Fibroblast of villous mesenchyme (primary cell): ENCODE measurements at places on chromosomes 4 and X.
A peak's percentile ranks its signal among the peaks of the same experiment; 100 is the strongest.

DNA sequence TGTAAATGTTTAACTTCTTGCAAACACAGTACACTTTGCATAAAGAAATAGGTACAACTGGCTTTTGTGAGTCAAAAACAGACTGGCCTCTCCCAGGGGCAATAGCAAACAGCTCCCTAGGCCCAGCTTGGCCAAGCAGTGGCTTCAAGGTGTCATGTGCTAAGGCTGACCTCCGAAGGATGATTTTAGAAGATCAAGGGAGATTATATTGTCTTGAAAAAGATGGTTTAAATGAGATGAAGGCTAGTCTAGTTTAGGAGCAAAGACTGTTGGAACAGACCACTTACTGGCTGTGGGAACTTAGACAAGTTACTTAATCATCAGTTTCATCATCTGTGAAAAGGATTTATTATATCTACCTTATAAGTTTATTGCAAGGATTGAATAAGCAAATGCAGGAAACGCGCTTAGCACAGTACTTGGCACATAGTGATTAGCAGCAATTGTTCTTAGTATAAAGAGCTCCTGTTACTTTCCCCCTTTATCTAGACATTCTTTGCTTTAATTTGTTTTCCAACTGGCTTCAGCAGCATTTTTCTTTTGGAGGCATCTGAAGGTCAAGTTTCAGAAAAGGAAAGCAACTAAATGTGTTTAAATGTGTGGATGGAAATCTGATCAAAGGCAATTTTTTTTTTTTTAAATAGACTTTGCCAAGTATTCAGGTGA, 17.2 kb downstream of the ANXA3 start:
- DNase-seq: peak; percentile 63

- peak; percentile 81 for DNase-seq
These were observed 64.5 kb downstream of the ANXA3 start for GRCh38 chr4:78616046-78616498.

DNA sequence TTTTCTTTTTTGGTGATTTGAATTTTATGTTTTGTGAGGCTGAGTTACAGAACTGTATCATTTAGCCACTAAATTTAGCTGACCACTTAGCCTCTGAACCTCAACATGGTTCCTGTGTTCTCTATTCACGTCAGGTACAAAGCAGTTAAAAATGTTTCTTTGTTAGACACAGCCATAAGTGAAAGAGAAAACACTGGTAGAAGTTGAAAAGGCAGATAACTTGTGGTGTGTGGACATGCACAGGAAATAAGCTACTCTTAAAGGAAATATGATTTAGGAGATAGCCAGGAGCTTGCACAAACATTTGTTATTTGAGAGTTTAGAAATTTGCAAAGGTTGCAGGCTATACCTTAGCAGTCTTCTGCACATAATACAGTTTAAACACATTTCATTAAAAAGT, 171.0 kb upstream of the RPS6KA3 start:
- DNase-seq: no peak

DNA sequence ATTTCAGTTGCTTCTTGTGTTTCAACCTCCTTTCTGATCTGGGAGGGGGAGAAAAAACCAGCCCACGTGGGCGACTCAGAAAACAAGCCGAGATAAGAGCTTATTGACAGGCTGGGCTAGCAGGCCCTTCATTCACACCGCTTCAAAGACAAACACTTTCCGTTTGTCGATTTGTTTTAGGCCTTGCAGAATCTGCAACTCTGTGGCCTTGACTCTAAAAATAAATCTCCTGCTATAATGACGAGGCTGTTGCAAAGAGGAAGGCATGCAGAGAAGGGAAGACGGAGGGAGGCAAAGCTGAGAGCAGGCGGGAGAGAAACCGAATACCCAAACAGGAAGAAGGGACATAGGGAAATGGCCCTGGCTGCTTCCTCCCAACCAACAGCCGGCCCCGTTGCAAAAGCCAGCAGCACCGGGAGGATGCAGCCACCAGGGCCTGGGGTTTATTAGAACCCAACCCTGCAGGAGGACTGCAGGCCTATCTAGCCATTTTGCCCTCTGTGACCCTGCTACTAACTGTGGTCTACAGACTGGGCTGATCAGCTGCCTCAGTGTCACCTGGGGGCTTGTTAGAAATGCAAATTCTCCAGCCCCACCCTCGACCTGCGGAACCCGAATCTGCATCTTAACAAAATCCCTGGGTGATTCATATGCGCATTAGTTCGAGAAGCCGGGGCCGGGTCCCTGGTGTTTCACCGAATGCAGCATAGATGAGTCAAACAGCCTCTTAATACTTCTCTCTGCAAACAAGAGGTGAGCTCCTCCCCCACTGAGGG, 325.5 kb downstream of the BCOR start:
- peak; percentile 30 for DNase-seq

DNA sequence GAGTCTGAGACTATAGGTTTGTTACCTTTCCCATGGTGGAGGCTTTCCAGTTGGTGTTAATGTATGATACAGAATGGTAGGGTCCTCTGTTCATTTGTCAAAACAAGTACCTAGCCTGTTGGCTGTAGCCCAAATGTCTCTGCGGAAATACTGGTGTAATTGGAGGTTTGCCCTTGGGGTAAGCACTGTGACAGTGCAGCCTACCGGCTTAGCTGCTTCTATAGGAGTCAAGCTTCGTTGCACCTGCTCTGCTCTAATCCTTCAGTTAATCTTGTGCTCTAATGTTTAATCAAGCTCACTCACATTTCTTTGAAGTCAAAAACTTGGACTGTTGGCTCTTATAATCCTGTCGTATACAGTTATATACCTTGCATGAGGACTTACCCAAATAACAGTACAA, 203.4 kb downstream of the CCNG2 start:
- DNase-seq: no peak

GRCh38 chrX:119067023-119067739, 5.6 kb upstream of the CT47C1 start:
- DNase-seq: peak; percentile 43

DNA sequence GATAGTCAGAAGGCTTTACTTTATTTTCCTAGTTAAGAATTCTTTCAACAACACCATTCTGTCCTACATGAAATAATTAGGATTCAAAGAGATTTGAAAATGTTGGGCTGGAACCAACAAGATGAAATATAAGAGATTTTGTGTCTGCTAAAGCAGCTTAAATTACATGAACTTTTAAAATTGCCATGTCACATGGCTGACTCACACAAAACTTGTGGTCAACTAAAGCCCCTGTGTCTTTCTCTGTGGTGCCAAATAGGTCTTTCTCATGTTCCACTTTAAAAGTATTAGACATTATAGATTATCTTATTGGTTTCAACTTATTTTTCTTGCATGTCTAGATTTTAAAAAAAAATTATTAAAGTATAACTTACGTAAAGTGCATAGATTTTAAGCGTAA, 60.8 kb upstream of the FHL1 start:
- DNase-seq: no peak

DNA sequence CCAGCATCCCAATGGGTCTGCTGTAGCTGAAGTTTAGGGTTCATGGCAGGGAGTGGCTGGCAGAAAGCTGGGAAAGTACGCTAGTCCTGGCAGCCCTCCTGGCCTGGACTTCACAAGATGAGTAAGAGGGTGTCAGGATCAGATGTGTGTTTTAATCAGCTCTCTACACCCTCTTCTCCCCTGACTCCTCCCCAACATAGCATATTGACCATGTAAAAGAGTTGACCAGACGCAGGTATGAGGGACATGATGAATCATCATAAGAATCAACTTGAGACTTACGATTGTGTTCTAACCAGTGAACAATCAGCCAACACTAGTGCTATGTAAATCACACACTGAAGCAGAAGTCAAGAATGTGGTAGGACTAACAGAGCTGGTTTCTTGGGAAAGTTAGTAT, 5.3 kb downstream of the SOWAHB start:
- no peak for DNase-seq

DNA sequence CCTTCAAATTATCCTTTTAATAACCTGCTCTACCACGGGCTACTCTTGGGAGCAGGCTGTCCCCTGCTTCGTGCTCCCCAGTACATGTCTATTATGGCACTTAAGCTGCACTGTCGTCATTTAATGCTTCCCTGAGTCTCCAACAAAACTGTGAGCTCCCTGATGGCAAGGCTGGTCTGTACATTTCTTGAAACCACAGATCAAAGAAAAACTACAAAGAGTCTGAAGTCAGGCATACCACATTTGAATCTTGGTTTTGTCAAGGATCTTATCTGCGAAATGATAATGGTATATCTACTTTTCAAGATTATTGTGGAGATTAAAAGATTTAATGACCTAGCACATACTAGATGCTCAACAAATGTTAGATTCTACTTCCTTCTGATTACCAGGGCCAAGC, 45.7 kb downstream of the MAML3 start:
- DNase-seq: no peak

GRCh38 chr4:35525192-35525978, 718.9 kb downstream of the ARAP2 start:
- no peak for DNase-seq

DNA sequence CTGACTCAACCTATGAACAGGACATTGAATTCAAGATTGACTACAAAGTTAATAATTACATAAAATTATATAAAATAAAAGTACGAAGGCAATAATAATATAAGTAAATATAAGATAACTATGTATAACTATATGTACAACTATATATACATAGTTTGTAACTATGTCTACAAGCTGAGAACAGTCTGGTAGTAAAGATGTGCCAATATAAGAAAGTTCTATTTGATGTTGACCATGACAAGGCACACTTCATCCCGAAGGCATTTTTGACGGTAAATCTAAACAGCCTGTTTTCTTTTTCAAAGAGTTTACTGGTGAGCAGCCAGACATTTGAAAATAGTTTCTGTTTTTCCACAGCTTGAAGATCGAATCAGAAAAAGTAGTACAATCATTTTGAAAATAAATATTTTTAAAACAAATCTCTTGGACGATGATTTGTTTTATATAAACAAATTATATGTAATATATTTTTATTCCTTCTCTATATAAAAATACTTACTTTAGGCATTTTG, 112.9 kb downstream of the CEP44 start:
- DNase-seq: peak; percentile 12

DNA sequence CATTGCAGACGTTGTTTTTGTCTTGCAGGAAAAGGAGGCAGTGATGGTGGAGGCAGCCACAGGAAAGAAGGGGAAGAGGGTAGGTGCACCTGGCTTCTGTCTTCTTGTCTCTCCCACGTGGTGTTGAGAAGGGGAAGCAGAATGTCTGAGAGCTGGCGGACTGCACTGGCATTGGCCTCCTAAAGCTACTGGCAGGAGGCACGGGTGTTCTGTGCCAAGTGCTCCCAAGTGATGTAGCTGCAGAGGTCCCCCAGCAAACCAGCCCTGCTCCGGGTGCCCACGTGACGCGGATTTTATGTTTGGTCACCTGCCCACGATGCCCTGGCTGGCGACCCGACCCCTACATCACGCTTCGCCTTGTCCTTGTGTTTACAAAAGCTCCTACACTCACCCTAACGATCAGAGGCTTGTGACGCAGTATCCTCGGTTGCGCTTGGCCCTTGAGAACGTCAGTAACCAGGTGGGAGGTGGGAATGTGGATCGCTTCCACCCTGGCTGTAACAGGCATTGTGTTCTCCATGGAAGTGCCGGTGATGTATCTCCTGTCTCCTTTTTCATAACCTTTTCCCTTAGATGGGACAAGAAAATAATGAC, 28.5 kb upstream of the XG start:
- no peak for DNase-seq

DNA sequence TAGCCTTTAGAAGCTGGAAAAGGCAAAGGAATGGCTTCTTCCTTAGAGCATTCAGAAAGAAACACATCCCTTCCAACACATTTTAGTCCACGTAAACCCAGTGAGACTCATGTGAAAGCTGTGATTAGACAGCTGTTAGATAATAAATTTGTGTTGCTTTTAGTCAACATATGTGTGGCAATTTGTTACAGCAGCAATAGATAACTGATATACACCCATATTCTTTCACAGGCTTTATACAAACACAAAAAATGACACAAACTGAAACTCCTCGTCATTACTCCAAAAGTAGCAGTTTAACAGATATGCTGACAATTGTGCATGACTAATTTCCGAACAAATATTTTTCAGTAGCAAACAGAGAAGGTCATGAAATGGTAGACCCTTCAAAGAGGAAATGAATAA, 65.3 kb downstream of the ANTXR2 start:
- DNase-seq: peak; percentile 29

- DNase-seq: no peak
These were observed 63.3 kb downstream of the FHIP1A start for GRCh38 chr4:151472297-151472696.

- DNase-seq: peak; percentile 48
These were observed 113.3 kb downstream of the ELOVL6 start for GRCh38 chr4:110085131-110085530.

DNA sequence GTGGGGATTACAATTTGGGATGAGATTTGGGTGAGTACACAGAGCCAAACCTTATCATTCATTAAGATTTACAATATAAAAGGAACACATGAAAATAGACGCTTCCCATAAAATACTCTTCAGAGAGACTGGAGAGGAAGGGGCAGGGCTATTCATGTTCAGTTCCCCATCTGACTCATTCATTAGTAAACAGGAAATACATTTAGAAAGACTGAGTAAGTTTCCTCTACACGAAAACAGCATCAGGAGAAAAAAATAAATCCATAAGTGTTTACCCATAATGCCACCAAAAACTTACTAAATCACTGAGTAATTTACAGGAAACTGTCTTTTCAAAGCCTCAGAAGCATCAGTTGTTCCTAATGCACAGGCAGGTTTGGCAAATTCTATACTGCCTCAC, 255.4 kb upstream of the CXorf51A start:
- DNase-seq: no peak

DNA sequence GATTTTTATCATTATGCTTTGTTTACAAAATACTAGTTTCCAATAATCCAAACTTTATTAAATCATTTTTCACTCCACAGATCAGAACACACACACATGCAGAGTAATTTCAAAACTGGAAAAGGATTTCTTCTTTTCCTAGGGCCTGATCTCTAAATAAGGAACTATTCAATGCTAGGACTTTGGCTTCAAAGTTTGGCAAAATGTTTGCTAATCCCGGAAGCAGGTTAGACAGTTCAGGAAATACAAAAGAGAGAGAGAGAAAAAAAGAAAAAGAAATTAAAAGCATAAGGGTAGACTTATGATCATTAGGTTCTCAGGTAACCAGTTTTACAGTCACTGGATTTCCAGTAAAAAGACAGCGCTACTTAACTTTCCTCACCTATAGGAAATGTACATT, 211.0 kb downstream of the DCLK2 start:
- no peak for DNase-seq

DNA sequence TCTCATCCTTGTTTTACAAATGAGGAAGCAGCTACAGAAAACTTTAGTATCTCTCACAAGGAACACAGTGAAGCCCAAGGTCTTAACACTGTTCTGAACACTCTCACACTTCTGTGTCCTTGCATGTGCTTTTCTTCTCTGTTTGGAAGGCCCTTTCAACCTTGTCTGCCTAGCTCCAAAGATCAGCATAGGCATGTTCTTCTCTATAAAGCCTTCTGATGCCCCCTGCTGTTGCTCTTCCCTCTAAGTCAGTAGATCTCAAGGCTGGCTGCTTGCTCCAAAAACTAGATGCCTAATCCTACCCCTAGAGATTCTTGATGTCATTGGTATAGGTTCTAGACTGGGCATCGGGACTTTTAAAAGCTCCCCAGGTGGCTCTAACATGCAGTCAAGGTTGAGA, 5.9 kb downstream of the APOO start:
- DNase-seq: peak; percentile 88
